ENCODE measurements at places on chromosomes 3 and 15. TPM values are rescaled to one million over a fixed set of nuclear protein-coding genes. Genes with fewer than 3 reads are reported as not detected.

Gene FES
- total RNA-seq: 146 TPM

Gene SEMA3F
- total RNA-seq: 37.7 TPM

Gene SLC28A2
- total RNA-seq: not detected

Gene HHLA2
- total RNA-seq: not detected

Gene RTP3
- not detected for total RNA-seq

Gene TARS3
- total RNA-seq: 20.5 TPM

DNA sequence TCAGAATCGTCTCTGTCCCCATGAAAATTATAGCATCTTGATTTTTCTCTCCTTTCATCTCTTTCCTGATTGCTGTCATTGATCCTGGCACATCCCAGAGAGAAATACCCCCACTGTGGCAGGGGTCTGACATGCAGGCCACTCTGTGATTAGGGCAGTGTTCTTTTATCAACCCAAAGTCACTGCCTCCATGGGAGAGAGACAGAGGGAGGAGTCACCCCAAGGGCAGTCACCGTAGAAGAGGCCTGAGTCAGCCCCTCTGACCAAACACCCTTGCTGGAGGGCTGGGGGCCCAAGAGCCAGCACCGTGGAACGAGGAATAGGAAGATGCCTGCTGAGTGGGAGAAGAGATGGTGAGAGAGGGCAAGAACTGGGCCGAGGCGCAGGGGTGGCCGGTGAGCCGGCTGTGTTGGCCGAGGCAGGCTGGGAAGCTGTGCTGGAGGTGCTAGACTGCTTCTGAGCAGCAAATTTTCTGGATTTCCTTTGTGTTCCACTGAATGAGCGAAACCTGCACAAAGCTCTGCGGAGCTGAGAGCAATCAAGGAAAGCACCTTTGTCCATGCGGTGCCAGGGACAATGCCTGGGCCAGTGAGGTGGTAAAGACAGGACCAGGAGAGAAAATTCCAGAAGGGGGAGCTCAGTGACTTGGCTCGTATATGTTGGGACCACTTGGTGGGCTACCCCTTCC, 103.8 kb downstream of the ADCY5 start:
- DNase-seq: no peak

DNA sequence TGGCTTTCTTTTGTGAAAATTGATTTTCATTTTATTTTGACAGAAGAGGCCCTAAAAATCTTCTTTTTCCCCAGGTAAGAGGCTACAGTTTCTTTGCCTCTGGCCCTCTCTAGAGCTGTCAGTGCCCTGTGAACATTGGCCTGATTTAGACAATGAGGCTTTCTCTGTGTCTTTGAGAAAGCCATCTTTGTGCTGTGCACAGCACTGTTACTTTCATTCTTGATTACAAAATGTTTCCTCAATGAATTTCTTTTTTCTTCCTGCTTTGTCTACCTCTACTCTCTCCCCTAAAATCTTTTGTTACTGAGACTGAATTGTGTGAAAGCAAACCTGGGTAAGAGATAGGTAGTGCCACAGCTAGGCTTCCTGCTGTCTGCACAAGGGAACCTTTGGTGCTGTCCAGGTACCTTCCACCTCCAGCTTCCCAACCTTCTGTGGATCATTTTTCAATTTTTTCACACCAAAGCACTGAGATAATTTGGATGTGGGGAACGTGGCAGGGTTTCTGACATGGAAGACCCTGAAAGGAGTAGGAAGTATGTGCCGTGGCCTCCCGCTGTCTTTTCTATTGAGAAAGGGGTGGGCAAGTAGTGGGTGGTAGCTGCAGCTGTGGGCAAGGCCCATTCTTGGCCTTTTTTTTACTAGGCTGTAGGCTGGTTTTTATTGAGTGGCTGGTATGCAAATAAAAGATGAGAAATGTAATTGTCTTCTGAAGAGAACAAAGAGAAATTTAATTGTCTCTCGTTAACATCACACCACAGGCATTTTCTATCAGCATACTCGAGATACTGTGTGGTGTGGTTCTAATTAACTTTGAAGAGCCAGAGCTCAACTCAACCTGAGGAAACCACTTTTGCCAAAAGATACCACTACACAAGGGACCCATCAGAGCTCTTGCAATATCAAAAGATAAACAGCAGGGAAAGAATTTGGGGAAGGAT, 21.0 kb downstream of the RAB8B start:
- no peak for DNase-seq

- DNase-seq: no peak
These were observed 496.6 kb downstream of the FHIT start for GRCh38 chr3:60754617-60755016.

DNA sequence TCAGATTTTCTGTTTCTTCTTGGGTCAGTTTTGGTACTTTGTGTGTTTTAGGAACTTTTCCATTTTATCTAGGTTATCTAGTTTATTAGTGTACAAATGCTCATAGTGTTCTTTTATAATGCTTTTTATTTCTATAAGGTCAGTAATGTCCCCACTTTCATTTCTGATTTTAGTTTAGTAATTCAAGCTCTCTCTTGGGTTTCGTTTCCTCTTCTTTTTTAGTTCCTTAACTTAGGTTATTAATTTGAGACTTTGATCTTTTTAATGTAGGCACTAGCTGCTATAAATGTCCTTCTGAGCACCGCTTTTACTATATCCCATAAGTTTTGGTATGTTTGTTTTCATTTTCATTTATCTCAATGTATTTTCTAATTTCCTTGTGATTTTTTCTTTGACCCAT, 27.0 kb upstream of the CD200R1L start:
- DNase-seq: no peak

- no peak for DNase-seq
These were observed 8.7 kb upstream of the CPA3 start for GRCh38 chr3:148856384-148856783.

DNA sequence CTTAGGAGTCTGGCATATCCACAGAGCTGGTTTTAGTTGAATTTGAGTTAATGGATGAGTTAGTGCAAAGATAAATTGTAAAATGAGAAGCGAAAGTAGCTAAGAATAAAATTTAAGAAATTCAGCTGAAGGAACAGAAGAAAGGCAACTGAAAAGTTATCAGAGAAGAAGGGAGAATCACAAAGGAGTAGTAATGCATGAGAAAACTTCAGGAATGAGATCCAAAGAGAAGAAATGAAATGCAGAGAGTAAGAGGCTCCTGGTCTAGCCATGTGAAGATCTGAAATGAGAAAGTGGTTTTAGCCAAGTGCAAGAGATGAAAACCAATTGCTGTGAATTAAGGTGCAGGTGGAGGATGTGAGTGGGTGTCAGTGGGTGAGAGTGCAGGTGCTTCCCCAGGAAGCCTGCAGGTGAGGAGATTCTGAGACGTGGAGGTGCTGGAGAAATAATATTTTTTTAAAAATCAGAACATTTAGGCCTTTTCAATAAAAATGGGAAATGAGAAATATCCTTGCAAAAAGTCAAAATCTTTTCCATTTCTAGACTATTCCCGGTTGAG, 18.5 kb downstream of the KBTBD8 start:
- DNase-seq: no peak

GRCh38 chr15:67181221-67181639, 73.2 kb downstream of the AAGAB start:
- DNase-seq: no peak
